Stimulated activated CD4-positive, alpha-beta T cell treated with anti-CD3 and anti-CD28 coated beads, Interleukin-4, amount 100 ng/mL, for 24 hours (primary cell): ENCODE measurements at places on chromosomes 1 and 21.

- DNase-seq = no peak
These were observed 17.8 kb upstream of the PPP2R5A start for GRCh38 chr1:212267460-212267859.

GRCh38 chr1:113605146-113605545 is 154.1 kb downstream of the PHTF1 start:
- DNase-seq = no peak

- DNase-seq = no peak
These were observed 380.9 kb upstream of the PTBP2 start for GRCh38 chr1:96340686-96341085.

DNA sequence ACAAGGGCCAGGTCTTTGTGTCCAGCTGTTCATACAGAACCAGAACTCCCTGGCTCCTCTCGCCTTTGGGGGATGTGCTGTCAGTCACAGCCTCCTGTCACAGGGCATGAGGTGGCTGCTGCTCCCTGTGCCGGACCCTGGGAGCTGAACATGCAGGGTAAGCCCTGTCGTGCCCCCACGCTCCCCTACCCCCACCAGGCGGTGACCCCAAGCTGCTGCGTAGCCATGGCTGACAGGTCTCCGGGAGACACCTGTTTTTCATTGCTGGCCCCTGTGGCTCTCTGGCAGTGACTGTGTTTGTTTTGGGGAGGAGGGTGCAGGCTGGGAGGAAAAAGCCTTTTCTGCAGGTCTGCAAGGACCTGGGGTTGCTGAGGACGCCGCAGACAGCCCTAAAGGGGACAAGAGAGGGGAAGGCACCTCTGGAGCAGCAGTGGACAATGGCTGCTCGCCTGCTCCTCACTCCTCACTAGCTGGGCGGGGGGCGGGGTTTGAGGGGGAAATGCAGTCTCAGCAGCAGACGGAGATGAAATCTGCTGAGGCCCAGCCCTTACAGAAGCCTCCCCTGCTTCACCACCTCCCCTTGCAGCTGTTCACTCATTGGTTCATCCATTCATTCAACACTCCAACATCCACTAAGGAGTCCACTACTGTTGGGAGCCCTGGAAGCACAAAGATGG is 81.4 kb downstream of the TRABD2B start:
- no peak for DNase-seq

DNA sequence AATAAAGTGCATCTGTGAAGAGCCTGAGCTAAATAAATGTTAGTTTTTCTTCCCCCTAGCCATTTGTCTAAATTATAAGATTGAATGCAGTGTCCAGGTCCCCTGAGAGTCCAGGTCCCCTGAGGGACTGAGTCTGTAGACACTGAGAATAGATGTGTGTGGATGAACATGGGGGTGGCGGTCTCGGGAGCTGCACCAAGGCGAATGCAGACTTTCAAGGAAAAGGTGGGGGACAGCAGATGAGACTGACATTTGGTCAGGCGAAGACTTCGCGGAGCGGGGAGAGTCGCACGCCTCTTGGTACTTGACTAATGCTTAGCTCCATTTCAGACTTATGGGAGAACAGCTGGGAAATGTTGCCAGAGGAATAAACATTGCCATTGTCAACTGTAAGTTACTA is 17.7 kb upstream of the MX2 start:
- no peak for DNase-seq

DNA sequence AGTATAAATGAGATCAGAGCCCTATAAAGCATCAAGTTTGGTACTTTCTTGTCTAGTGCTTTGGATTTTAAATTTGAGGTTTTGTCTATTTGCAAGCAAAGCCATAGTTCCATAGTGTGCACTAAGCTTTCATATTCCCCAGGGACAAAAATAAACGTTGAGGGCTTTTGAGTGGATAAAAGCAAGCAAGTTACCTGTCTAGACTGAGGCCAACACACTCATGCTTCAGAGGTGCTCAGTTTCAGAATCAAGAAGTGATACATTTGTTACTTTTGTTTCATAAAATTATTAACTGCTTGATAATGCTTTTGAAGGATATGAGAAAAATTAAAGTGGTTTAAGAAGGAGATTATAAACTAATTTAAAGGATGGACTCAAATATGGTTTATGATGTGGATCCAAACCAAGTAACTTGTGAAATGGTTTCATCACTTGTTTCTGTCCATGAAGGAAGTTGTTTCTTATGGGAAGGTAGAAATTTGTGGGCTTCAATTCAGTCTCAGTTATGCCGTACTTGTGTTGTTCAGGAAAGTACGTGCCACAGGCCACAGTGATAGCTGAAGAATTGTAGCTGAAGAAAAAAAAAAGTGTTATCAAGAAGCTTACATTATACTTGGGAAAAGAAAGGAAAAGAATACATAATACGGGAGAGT is 71.2 kb downstream of the CHRM3 start:
- no peak for DNase-seq

- peak; percentile 49 for DNase-seq
These were observed 64.8 kb upstream of the BACH1 start for GRCh38 chr21:29233611-29234540.

DNA sequence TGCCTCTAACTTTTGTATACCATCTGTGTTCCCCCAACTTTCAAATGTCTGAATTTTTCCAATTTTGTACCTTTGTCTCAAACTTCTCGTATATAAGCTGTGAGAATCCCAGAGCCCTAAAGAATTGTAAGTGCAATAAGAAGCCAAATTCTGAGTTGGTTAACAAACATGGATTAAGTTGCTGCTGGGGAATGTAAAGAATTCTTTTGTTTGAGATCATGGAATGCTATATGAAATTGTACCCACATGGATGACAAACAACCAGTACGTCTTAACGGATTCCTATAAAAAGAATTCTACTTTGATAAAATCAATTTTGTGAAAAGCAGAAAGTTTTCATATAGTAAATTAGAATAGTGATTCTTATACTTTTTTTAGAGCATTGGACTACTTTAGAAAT is 72.4 kb upstream of the CYP2J2 start:
- no peak for DNase-seq

- DNase-seq = no peak
These were observed 18.5 kb upstream of the AADACL3 start for GRCh38 chr1:12697397-12697796.

GRCh38 chr1:154620751-154621150 is 12.8 kb upstream of the ADAR start:
- no peak for DNase-seq

DNA sequence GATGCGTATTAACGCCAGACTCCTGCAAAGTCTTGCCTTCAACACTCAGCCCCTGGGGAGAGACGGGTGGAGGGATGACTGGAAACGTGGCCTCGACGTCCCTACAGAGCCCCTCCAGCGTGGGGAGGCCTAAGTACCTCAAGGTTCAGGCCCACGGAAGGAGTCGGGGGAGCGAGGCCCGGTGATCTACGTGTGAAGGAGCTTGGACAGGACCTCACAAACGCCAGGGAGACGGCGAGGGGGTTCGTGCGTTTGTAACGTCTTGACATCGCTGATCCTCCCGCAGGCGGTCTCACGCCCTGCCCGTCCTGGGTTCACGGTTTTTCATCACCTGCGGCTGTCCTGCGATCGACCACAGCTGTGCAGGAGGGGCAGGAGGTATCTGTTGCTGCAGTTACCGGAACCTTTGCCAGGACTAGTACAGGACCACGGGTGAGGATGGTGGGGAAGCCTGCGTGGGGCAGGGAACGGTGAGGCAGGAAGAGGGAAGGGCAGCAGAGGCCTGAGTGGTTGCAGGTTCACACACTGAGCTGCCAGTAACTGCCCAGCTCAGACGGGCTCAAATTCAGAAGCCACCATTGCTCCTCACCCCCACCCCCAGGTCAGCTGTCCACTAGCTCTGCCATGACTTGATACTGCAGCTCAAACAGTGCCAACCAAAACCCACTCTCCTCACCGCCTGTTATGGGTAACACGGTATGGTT is 889 bp upstream of the CCNL2 start:
- DNase-seq = no peak

- DNase-seq = no peak
These were observed 16.1 kb upstream of the PSMD4 start for GRCh38 chr1:151238467-151238739.

- DNase-seq = no peak
These were observed 1.5 kb downstream of the KCNC4 start for GRCh38 chr1:110211496-110212168.

DNA sequence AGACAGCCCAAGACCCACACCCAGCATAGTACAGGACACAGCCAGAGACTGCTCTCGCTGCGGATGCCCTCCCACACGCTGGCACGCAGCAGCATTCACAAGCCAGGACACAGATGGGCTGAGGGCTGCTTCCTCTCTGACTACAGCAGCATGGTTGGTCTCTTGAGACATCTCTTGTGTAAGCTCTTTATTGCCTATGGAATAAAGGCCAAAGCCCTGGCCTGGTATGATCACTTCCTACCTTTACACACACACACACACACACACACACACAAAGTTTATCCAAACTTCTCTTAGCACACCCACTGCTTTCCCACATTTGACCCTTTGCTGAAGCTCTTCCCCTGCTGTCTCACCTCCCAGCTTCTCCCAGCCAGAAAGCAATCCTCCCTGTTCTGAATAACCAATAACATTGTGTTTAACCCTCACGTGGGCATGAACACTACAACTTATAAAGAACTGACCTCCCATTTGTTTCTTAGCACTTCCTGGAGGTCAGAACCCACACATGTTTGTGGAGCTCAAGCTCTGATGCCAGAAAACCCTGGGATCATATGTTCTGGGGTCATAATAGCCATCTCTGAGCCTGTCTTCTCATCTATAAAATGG is 1.2 kb upstream of the LUZP1 start:
- DNase-seq = no peak

- no peak for DNase-seq
These were observed 47.8 kb downstream of the AZIN2 start for GRCh38 chr1:33128781-33129180.

DNA sequence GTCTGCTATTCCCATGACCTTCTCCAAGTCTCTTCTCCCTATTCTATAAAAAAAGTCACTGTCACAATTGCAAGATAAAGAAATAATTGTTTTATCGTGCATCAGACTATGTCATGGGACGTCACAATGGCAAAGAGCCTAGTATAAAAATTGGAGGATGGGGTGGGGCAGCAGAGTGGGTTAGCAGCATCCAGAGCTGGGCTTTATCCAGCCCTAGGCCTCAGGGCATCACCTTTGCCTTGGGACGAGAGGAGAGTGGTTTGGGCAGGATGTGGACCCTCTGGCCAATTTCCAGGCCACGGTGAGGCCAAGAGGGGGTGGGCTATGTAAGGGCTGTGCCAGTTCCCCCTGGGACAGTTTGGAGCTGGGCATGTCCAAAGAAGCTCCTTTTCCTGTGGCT is 25.7 kb downstream of the WNT4 start:
- DNase-seq = no peak

GRCh38 chr1:174703309-174703708 is 255.5 kb downstream of the GPR52 start:
- no peak for DNase-seq

GRCh38 chr1:245108246-245108645 is 46.5 kb upstream of the KIF26B start:
- DNase-seq = no peak

- DNase-seq = no peak
These were observed 19.8 kb upstream of the PRDM16 start for GRCh38 chr1:3049164-3049563.

DNA sequence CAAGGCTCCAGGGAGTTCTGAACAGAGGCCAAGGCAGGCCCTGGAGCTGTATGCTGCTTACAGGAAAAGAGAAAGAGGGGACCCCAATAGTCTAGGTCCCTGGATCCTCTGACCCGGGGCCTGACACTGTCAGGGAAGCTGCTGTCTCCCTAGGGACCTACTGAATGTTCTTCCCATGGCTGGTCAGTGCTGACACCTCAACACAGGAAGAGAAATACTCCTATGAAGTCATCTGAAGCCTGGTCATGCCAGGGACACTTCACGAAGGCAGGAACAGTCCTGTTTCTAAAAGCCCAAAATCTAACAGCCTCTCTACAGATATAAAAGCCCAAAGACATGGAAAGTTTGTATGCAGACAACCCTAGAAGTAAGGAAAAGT is 1.7 kb upstream of the LAD1 start:
- no peak for DNase-seq

GRCh38 chr1:63498106-63498505 is 24.9 kb downstream of the ITGB3BP start:
- no peak for DNase-seq

DNA sequence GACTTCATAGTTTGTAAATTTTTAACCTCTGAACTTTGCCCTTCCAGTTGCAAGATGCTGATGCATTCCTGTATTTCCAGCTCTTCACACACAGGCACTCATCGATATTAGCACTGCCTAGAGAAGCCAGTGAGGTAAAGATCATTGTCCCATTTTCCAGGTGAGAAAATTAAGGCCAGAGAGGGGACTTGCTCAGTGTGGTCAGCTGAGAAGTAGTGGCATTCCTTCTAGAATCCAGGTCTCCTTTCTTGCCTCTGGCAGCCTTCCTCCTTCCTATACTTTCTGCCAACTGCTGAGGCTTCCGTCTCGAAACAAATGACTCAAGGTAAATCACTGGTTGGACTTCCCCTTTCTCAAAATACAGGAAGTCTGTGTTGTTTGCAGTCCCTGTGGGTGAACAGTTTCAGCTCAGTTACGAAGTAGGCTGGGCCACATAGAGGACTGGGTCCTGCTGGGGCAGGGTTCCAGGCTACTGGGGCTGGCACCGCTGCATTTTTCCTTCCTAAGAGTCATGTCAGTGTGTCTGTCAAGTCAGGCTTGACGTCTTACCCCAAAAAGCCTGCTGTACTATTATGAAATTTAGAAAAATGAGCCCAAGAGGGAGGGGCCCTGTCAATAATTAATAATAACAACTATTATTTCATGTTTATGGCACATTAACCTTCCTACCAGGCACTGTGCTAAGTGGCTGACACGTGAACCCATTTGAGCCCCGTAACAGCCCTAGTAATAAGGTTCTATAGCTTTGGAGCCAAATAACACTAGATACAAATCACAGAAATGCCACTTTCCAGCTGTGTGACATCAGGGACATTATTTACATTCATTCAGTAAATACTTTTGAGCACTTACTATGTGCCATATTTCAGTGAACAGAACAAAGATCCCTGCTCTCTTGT is 16.6 kb upstream of the RNF19B start:
- peak; percentile 76 for DNase-seq

- DNase-seq = no peak
These were observed 143.5 kb upstream of the GORAB start for GRCh38 chr1:170388489-170388888.
